Nucleus accumbens (tissue), 56 donors: ENCODE measurements at places on chromosomes 12 and 14.

- DNase-seq = no peak
Measured at GRCh38 chr12:82896979-82897378, 210.3 kb downstream of the TMTC2 start.

DNA sequence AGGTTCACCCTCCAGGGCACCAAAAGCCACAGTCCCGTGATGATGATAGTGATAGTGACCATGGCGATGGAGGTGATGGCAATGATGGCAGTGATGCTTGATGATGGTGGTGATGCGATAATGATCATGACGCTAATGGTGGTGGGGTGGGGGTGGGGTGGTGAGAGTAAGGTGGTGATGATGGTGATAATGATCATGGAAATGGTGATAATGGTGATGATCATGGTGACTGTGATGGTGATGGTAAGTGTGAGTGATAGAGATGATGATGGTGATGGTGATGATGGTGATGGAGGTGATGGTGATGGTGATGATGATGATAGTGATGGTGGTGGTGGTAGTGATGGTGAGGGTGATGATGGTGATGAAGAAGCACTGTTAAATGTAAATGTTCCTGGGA, 96.9 kb downstream of the SYNE3 start:
- no peak for DNase-seq

- DNase-seq = no peak
Measured at GRCh38 chr14:94344389-94344788, 21.3 kb upstream of the SERPINA6 start.

DNA sequence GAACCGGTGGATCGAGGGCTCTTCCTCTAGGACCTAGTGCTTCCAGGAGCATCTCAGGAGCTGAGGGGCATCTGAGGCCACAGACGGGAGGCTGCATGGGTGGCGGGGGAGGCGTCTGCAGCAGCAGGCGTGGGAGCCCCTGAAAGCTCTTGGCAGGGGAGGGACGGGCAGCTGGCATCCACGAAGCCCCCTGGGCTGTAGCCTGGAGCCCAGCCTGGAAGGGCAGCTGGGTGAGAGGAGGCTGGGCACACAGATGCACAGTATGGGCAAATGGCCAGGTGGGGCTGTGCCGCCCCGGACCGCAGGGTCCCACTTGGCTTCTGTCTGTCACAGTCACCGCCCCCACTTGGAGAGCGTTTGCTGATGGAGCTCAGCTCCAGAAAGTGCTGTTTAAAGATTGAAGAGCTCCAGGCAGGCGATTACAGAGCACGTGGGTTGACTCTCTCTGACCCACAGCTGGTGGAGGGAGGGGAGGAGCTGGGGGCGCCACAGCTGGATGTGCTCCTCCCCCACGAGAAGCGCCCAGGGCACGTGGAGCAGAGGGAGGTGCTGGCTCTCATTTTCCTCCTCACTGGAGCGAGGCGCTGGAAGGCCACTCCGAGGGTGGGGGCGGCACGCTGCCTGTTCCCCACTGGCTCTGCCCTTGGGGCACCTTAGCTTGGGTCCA, 155.0 kb upstream of the C14orf180 start:
- DNase-seq = no peak

GRCh38 chr12:52903285-52903854, 1.5 kb downstream of the KRT8 start:
- DNase-seq = peak; percentile 19

DNA sequence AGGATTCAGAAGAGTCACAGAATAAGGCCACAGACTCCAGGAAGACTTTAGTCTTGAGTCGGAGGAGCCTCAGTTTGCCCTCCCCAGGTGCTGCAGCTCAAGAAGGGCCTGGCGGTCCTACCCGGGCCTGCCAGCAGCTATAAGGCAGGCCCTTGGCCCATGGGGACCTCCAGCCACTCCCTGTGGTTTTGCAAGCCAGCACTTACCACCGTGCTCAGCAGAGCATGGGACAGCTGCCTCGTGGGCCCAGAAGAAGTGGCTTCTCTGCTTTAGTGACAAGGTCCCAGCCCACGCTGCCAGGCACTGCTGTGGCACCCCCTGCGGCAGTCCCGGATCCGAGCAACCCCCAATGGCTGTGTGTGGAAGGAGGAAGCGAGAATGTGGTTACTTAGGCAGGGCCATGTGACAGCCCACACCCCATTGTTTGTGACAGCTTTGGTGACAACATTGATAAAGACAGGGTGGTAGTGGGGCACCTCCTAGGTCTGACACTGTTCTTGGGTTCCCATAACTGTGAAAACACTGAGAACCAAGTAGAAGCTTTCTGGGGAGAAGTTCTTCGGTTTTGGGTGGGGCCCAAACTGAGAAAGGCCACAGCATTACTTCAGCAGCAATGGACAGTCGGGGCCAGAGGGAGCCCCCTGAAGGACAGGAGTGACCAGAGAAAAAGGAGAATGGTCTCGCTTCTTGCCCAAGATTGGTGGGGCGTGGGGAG, at the start of gene SELPLG:
SELPLG (minus strand) TSS at position 361 of the 715 bp plus-strand sequence. CDS start 9,587 bp downstream, outside the sequence.
- no peak for DNase-seq

DNA sequence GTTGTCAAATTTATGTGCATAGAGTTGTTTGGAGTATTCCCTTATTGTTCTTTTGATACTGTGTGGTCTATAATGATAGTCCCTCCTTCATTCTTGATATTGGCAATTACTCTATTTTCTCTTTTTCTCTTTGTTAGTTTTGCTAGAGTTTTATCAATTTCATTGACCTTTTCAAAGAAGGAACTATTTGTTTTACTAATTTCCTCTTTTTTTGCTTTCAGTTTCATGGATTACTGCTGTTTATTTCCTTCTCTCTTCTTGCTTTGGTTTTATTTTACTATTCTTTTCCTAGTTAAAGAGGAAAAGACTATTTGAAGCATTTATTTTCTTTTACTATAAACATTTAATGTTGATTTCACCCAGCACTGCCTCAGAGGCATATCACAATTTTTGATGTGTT, 250.9 kb upstream of the PELI2 start:
- DNase-seq = no peak

GRCh38 chr14:53967606-53968005, 11.0 kb upstream of the BMP4 start:
- no peak for DNase-seq

DNA sequence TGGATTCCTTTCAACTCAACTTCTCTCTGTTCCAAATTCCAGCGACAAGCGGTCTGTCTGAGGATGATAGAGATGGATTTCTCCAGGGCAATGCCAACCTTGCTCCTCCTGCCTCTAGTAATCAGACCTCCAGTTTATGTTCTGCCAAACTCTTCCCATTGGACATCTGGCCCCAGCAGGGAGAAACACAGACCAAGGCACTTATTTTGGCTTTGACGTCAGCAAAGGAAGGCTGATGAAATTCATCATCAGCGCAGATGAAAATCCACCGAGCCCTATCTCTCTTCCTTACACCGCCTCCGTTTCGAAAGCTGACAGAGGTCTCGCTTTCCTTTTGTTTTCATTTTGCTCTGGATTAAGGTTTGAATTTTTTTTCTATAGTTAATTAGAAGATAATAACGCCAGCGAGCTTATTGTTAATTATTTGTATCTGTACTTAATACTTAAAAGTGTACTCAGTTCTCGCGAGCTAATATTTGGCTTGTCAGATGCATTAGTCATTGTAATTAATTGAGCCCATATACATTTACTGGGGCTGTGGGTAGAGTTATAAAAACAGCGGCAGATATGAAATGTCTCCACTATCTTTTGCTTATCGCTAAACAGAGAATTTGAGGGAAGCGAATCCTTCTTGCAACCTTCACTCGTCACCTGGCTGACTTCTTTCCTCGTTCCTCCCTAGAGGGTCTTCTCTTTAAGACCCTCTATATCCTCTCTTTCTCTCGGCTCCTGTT, 35.9 kb upstream of the MED13L start:
- DNase-seq = no peak

GRCh38 chr12:47206450-47207339, 126.9 kb upstream of the AMIGO2 start:
- no peak for DNase-seq

DNA sequence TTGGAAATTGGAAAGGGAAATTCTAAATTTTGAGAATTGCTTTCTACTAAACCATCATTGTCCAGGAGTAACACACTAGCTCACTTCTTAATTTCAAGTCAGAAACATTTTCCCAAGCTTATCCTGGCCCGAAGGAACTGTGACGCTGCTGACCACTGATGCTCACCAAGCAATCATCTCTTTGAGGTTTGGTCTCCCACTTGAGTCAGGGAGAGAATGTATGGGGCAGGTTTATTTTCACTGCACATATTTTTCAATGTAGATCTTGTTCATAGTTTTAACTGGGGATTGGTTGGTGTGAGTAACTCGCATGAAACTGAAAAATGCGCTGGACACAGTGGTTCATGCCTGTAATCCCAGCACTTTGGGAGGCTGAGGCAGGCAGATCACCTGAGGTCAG, 12.9 kb upstream of the RNASE10 start:
- DNase-seq = no peak

DNA sequence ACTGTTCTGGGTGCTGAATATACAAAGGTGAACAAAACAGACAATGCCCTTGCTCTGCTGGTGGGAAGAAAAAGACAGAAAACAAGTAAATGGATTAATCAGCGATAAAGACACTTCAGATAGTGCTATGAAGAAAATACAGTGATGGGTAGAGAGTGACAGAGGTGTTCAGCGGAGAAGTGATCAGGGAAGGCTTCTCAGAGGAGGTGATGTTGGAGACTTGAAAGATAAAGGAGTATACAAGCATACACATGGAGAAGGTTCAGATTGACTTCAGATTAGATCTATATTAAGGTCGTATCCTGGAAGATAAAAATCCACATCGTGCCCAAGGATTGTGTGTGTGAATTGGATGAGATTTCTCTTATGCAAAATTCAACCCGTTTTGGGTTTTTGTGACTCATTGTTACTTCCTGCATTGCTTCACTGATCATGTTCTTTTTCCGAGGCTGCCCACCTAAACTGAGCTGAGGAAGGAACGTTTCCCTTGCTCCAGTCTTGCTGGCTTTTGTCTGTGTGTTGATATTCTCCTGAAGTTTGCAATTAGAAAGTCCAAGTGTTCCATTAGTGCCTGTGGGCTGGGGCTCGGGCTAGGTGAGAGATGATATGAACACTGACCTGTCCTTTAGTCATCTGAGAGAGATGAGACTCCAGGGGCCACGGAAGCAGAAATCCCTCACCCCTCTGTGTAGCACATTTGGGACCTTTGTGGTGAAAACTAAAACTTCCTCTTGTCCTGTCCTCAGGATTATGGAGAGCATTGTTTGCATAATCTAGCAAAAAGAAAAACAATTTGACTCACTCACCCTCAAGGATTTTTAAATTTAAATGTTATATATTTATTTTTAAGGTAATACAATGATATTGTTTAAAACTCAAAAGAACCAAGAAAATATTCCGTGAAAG, 27.6 kb downstream of the PLXNC1 start:
- no peak for DNase-seq

- DNase-seq = no peak
Measured at GRCh38 chr14:55843718-55844403, 263.9 kb downstream of the KTN1 start.

GRCh38 chr12:39441189-39441962, 1.5 kb downstream of the KIF21A start:
- no peak for DNase-seq

GRCh38 chr12:49885118-49885517, 18.6 kb downstream of the FAIM2 start:
- no peak for DNase-seq

- DNase-seq = no peak
Measured at GRCh38 chr12:105468464-105468863, 138.0 kb downstream of the C12orf75 start.

GRCh38 chr14:103353362-103353761, 19.3 kb downstream of the EIF5 start:
- no peak for DNase-seq

- no peak for DNase-seq
Measured at GRCh38 chr12:120262852-120263747, 2.4 kb downstream of the PXN start.

GRCh38 chr12:83538361-83538965, 851.8 kb downstream of the TMTC2 start:
- no peak for DNase-seq

GRCh38 chr12:11307143-11307542, 3.1 kb downstream of the PRB4 start:
- no peak for DNase-seq

DNA sequence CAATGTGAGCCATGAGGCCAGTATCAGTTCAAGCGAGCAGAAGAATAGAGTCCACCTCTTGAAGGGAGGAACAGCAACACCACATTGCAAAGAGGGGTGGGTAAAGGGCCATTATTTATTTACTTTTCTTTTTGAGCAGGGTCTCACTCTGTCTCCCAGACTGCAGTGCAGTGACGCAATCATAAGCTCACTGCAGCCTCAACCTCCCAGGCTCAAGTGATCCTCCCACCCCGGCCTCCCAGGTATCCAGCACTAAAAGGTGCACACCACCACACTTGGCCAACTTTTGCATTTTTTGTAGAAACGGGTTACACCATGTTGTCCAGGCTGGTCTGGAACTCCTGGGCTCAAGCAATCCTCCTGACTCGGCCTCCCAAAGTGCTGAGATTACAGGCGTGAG, 42.9 kb upstream of the CIT start:
- DNase-seq = no peak

- peak; percentile 22 for DNase-seq
Measured at GRCh38 chr12:74111688-74112360, 425.8 kb upstream of the ATXN7L3B start.

- peak; percentile 64 for DNase-seq
Measured at GRCh38 chr12:57899010-57899662, 42.2 kb upstream of the ATP23 start.

DNA sequence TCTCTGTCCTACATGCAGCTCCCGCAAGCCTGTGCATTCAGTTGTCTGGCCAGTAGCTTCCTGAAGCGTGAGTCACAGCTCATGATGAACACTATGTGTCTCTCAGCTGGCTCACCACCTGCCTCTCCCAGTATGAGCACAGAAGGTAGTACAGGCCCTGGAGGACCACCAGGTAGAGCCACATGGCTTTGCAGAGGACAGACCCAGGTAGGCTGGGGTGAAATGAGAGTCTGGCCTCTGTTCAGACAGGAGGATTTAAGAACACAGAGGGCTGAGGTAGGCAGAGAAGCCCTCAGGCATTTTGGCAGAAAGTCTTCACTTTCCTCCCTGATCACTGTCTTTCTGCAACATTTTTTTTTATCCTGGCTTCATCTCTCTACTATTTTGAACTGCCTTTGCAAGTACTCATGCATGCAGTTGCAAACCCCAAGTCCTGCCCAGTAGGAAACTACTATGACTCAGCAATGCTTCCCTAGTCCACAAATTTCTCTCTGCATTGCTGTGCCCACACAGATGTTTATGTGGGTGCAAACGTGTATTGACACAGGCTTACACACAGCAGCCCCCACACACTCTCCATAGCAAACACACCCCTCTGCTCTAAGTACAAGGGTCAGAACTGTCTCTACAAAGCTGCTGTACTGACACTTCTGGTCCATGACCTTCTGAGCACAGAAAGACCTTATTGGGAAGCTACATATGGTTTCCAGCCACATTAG, 7.2 kb upstream of the SDR9C7 start:
- no peak for DNase-seq

GRCh38 chr12:46900734-46901463, 75.1 kb upstream of the SLC38A4 start:
- DNase-seq = no peak

GRCh38 chr12:92233346-92234015, 87.8 kb upstream of the BTG1 start:
- no peak for DNase-seq
